ENCODE measurements at places on chromosomes 5 and 9.

- no peak for DNase-seq
Observed at GRCh38 chr5:134417707-134418106, 6.0 kb upstream of the CDKN2AIPNL start.

- DNase-seq, result no peak
Observed at GRCh38 chr5:10673017-10673389, 88.0 kb downstream of the DAP start.

DNA sequence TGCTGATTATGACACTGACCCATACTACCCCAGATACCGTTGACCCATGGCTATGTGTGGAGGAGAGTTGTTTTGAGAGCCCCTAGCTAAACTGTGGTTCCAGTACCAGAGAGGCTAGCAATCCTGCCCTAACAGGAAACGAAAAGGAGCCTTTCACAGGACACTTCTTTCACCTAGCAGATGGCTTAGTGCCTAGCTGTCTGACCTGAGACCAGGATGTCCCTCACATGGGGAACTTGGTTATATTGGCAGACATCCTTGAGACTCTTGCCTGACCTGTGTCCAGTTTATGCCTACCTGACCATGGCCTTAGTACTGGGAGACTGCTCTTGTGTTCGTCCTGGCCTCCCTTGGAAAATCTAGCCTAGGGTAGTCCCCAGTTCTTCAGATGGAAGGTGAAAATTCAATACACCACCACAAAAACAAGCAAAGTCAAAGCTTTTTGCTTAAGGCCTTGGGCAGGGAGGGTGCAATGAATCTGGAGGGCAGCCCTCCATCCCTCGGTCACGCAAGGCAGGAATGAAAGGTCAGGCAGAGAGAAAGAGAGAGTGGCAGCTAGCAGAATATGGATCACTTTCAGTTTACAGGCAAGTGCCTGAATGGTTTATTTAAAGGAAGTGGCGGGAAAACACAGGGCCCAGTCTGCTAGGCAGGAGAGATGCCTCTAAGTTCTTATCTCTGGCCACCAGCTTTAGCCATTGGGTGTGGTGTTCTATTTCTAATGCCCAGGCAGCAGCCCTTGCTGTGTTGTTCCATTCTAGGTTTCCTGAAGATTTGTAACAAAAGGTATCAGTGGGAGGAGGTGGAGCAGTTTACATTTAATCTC lies 16.4 kb upstream of the ZNF474 start:
- DNase-seq, result no peak

GRCh38 chr5:72501488-72501887 lies 5.7 kb downstream of the ZNF366 start:
- DNase-seq, result no peak

DNA sequence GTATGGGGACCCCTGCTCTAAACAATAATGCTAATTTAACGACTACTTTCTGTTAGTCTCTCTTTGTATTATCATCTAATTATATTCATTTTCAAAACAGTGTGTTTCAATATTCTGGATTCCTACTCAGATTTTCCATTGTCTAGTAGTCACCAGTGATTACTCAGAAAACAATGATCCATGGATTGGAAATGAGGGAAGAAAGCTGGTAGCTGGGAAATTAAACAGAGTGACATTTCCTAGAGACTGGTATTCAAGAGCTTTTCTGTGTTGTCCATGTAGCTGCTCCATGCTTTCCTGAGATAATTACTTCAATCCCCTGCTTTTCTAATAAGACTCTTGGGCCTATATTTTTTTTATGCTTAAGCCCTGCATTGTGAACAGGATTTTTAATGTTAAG lies 1862.1 kb upstream of the C9orf72 start:
- DNase-seq, result no peak

Measured in stimulated activated CD4-positive, alpha-beta T cell treated with anti-CD3 and anti-CD28 coated beads, Interleukin-1b, Interleukin-23, amount 100 ng/mL, for 1 hour (primary cell).